ENCODE measurements at places on chromosomes 1 and 21. TPM values are rescaled to one million over a fixed set of nuclear protein-coding genes. Genes with fewer than 3 reads are reported as not detected.

The AQP10 gene
- total RNA-seq = not detected

DNA sequence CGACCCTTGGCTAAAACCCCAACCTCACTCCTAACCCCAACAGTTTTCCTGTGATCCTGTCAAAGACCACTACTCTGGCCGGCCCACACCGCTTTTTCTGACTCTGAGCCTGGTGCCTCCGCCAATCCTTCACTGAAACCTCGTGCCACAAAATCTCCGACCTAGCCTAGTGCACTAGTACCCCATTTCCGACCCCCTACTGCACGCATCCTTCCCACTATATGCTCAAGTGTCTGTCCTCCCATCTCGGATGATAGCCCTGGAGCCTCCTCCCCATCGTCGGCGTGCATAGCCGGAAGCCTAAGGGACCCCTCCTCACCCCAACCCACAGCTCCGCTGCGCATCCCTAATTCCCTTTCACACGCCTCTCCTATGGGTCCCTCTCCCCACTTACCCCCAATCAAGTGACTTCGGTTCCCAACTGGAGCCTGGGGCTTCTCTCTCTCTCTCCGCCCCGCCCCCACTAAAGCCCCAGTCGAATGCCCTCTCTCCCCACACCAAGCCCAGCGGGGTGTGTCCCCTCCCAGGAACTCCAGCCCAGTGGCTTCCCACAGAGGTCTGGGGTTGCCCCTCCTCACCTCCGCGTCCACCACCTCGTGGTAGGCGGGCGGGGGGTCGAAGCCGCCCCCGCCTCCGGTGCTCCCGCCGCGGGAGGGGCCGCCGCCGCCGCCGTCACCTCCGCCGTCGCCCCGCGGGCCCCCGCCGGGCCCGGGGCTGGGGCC is 791 bp downstream of the USP24 start:
- DNase-seq = peak; percentile 25

GRCh38 chr21:40294345-40294744 is 427.1 kb downstream of the PCP4 start:
- DNase-seq = no peak

GRCh38 chr1:156114101-156114918 is at the start of gene LMNA:
TSS of gene LMNA (plus strand) at chr1:156114711. CDS start at chr1:156114919, 208 bp downstream.
- DNase-seq = peak; percentile 74

DNA sequence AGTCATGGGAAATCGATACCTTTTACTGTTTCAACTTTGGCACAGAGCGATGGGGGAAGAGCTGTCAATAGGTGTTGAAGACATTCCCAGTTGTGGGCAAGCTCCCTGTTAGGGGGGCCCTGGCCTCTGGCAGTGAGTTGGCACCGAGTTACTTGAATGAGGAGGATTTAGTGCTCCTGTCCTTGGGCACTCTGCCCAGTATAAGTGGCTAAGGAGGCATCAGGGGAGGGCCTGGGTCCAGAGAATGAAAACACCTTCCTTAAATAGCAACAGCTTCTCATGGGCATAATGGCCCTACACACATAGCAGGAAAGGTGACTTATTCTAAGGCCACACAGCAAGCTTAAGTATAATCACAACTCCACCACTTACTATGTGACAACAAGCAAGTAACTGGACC is 664.4 kb downstream of the PTPRU start:
- DNase-seq = no peak

- no peak for DNase-seq
These were observed 107.9 kb upstream of the DYNLT5 start for GRCh38 chr1:66644331-66644730.

DNA sequence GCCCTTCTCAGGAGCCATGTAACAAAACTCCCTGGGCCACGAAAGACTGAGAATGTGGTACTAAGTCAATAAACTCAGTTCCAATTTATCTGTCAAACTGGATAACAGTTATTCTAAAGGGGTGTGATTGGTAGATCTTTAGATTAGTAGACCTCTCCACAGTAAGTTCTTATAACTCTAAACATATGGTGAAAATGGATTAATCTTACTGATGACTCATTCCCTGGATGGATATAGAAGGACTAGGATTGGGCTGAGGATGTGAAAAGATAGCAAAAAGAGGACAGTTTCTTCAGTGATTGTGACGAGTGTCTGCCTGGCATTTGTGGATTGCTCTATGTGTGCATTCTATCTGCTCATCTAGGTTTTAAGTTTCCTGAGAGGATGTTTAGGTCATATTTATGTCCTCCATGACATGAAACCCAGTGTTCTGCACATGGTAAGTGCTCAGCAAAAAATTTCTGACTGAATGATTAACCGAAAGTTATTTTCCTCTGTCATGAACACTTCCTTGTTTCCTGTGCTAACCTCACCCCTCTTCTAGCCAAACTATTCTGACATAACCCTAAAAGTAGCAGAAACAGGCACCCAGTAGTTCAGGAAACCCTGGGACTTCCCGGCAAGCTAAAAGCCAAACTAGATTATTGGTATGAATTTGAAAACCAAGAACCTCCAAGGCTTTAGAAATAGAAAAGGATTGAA is 397.5 kb upstream of the PLXNA2 start:
- DNase-seq = no peak

DNA sequence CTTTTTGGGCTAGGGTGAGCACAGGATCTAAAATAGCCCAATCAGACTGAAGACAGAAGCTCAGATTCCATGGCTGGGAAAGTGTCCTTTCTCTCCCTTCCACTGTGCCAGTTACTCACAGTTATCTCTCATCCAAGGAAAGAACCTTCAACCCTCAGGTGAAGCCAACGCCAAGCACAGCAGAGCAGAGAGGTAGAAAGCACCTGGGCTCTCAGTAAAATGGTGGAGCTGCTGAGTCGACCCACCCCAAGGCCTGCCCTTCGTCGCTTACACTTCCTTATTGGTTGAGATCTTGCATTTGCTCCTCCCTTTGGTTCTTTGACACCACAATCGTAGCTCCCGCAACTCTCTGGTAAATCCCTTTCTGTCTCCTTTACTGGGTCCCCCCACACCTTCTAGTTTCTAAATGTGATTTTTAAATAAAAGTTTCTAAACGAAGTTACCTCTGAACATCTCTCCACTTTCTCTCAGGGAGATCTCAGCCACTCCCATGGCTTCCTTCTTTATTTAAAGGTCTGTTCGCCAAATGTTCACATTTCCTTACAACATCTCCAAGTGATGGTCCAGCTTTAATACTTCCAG is 27.5 kb upstream of the SLC30A1 start:
- DNase-seq = no peak

The ODR4 gene
- total RNA-seq = 16.2 TPM

- no peak for DNase-seq
These were observed 45.1 kb upstream of the MACF1 start for GRCh38 chr1:39159224-39160036.

DNA sequence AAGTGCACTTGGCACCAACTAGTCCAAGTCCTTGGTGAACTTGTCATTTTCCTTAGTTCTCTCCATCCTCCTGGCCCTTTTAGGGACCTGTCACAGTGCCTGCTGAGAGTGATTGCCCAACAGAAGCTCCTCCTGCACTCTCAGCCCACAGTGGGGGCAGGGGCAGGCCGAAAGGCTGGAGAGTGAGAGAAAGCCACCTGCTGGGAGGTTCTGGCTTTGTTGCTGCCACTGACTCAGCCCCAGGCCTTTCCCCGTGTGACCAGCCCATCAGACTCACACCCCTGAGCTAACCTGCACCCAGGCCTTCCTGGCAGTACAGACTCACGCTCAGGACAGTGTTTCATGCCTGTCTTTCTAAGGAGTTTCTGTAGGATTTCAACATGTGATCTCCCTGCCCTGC is 17.1 kb upstream of the PROK1 start:
- DNase-seq = no peak

The TRPM2 gene
- total RNA-seq = 0.95 TPM

GRCh38 chr1:219518168-219518906 is 94.6 kb downstream of the ZC3H11B start:
- DNase-seq = no peak

The PTGFRN gene
- total RNA-seq = 10.0 TPM

DNA sequence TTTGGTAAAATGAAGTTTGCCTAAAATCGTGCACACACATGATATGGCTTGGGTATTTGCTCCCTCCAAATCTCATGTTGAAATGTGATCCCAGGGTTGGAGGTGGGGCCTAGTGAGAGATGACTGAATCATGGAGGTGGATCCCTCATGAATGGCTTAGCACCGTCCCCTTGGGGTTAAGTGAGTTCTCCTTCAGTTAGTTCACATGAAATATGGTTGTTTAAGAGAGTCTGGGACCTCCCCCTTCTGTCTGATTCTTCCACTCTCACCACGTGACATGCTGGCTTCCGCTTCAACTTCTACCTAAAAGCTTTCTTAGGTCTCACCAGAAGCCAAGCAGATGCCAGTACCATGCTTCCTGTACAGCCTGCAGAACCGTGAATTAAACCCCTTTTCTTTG is 58.4 kb downstream of the SIPA1L2 start:
- DNase-seq = no peak

GRCh38 chr1:18018366-18018765 is 89.2 kb upstream of the IGSF21 start:
- no peak for DNase-seq

The UBL4B gene
- not detected for total RNA-seq

The SCAF4 gene
- 60.1 TPM for total RNA-seq

DNA sequence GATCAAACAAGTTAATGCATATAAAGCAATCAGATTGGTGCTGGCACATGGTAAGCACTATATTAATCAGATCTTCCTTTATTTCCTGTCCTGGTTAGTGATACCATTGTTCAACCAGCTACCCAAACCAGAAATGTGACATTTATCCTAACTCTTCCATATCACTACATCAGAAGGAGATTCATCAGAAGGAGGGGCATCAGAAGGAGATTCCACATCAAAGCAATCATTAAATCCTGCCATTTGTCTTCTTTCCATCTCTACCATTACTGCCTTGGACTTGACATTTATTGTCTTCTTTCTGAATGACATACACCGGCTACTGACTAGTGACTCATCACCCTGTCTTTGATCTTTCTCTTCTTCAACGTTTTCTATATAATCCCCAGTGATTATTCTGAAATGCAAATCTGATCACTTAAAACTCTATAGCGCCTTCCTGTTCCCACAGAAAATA is 75.0 kb downstream of the DNM3 start:
- no peak for DNase-seq

GRCh38 chr21:38494703-38495102 is 3.6 kb downstream of the ERG start:
- DNase-seq = no peak
